ENCODE measurements at places on chromosomes 6 and 20. TPM values are rescaled to one million over a fixed set of nuclear protein-coding genes. Genes with fewer than 3 reads are reported as not detected.
A peak's percentile ranks its signal among the peaks of the same experiment; 100 is the strongest.

- no peak for DNase-seq
Measured at GRCh38 chr6:7960141-7960540, 49.6 kb upstream of the TXNDC5 start.

CAGE1 gene
- total RNA-seq, result 0.16 TPM

DNA sequence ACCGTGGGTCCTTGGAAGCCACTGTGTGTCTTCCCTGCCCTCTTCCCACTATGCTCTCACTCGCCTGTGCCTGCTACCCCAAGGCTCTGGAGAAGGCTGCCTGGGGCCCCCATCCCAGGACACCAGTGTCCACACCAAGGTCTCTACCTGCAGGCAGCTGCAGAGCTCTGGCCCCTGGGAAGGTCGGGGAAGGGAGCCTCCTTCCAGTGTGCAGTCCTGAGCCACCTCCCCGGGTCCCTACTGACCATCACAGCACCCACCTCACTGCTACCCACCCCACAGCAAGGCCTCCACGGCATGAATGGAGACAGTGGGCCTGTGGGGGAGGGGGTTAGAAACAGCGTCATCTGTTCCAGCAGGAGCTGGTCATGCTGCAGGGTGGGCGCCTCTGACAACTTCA is 35.6 kb downstream of the RBM38 start:
- no peak for DNase-seq

GRCh38 chr20:48623176-48623905 is 204.5 kb downstream of the PREX1 start:
- DNase-seq, result no peak

TRIM26 gene
- 63.1 TPM for total RNA-seq

DNA sequence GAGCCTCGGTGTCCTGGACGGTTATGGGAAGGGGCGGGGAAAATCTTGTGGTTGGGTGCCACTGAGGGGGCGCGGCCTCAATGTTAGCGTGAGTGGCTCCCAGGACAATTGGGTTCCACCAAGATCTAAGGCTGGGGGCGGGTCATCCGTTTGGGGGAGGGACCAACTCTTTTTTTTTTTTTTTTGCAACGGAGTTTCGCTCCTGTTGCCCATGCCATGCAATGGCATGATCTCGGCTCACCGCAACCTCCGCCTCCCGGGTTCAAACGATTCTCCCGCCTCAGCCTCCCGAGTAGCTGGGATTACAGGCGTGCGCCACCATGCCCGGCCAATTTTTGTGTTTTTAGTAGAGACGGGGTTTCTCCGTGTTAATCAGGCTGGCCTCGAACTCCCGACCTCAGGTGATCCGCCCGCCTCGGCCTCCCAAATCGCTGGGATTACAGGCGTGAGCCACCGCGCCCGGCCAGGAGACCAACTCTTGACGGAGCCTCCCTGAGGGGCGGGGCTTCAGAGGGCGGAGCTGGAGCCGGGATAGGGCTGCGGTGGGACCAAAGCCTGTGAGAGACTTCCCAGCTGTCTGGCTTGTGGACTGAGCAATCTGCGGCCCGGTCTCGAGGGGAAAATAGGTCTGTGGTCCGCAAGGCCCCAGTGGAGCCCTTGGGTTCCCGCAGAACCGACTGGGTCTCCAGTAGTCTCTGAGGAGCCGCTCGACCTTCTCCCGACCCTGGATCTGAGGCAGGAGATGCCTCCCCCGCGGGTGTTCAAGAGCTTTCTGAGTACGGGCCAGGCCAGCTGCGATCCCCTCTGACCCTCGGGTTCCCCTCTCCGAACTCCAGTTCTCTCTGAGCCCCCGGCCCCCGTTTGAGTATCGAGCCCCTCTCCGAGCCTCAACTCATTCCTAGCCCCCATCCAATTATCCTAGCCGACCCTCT is 1.1 kb downstream of the SPAG4 start:
- peak; percentile 98 for DNase-seq

DNA sequence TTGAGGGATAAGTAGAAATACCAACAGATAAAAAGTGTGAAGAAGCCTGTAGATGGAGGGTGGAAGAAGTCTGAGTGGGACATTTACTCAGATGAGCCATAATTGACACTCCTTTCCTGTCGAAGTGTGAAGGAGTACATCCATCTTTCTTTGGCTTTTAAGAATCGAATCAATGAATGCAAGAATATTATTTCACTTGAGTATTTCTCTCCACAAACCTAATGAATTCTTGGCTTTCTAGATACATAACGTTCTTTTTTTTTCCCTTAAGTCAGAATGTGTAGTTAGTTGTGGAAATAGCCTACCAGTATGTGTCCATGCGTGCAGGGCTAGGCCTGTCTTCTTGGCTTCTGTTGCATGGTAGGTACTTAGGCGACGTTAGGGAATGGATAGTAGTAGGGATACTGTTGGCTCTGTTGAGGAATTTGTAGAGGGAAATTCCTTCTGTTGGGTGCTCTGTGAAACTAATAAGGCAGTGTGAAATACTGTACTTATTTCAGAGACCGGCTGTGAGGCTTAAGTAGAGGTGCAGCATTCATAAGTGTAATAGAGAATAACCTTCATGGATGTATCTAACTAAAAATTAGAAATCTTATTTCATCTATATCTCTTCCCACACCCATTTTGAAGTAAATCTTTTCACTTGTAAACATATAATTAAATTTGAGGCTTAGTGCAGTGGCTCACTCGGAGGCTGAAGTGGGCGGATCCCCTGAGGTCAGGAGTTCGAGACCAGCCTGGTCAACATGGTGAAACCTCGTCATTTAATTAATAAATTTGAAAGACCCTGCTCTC is 1.5 kb downstream of the RPS18 start:
- DNase-seq, result peak; percentile 17

- DNase-seq, result peak; percentile 17
Measured at GRCh38 chr6:151763938-151764680, 43.4 kb upstream of the ESR1 start.

DNA sequence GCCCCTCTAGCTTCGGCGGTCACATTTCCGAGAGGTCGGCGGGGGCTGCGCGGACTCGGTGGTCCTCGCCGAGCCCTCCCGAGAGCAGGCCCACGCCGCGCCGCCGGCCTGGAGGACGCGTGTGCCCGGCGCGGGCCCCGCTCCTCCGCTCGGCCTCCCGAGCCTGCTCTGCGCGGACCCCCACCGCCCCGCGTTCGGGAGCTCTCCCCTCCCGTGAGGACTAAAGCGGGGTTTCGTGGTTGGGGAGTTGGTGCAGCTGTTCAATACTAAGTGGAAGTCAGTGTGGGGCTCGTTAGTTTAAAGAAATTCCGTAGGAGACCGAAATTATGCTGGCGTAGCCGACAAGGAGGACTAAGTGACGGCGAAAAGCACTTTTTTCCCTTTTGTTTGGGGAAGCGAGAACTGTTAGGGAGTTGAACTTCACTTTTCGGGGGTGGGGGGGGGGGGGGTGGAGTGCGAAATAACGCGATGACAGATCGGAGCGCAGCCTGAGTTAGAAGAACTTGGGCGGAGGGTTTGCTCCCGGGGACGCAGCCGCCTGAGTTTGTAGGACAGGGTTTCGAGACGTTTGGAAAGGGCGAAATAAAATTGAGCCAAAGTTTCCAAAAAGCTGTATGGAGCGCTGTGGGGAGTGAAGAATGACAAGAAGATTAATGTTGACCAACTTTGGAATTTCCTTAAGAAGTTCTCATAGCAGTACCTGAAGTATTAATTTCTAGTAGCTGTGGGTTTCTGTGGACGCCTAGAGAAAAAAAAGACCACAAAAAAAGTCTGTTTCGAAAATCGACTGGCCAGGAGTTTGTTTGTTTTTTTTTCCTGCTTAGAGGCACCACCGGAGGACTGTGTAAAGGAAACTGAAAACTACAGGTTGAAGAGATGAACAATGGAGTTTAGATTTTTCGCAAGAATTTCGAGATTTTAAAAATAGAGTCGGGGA is 1.4 kb downstream of the QKI start:
- DNase-seq, result no peak

Measured in HT-29 (cell line).